Smooth muscle cell of the pulmonary artery (primary cell): ENCODE measurements at places on chromosomes 6 and 20. TPM values are rescaled to one million over a fixed set of nuclear protein-coding genes. Genes with fewer than 3 reads are reported as not detected.

Gene DZANK1
- 1.1 and 1.7 TPM in 2 replicates for total RNA-seq

Gene GFRA4
- not detected in 2 replicates for total RNA-seq

Gene RHAG
- total RNA-seq, result not detected in 2 replicates

Gene VNN1
- 0.20 TPM in 1 of 2 replicates, not detected in the other for total RNA-seq

Gene ACSS1
- total RNA-seq, result 1.7 and 4.2 TPM in 2 replicates

Gene SMLR1
- total RNA-seq, result not detected in 2 replicates

Gene CYP39A1
- 0.07 and 0.78 TPM in 2 replicates for total RNA-seq
